Foreskin keratinocyte (primary cell): ENCODE measurements at places on chromosomes 12 and 14. TPM values are rescaled to one million over a fixed set of nuclear protein-coding genes. Genes with fewer than 3 reads are reported as not detected.
A peak's percentile ranks its signal among the peaks of the same experiment; 100 is the strongest.

SIX6 gene
- not detected in 2 replicates for total RNA-seq

TPCN1 gene
- total RNA-seq = 14.3 and 15.9 TPM in 2 replicates

RAB15 gene
- 4.3 and 6.4 TPM in 2 replicates for total RNA-seq

KCNMB4 gene
- 0.11 and 1.1 TPM in 2 replicates for total RNA-seq

- DNase-seq = no peak
These were observed 73.2 kb downstream of the DCAF5 start for GRCh38 chr14:69079747-69080146.

DNA sequence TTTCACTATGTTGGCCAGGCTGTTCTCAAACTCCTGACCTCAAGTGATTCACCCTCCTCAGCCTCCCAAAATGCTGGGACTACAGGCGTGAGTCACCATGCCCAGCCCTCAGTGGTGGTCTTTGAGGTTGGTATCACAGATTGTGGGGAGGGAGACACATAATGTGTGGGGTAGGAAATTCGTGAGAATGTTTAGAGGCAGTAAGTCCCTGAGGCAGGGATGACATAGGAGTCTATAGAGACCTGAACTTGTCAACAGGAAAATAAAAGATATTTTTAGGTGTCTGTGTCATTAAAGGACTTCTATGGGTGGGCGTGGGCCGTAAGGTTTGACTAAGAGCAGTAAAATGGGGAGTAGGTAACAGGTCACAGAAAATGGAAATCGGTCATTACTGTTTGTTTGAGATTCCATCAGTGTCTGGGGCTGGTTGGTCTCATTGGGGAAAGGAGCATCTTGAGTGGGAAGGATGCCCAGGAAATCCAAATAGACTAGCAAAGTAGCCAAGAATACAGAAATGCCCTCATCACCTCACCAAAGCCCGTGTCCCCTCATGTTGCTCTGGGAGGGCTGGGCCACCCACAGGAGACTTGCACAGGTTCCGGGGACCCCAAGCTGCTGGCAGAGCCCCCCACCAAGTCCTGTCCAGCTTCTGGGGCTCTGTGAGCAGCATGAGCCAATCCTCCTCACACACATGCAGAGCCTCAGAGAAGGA is 63.6 kb upstream of the BCL2L14 start:
- DNase-seq = no peak

GRCh38 chr14:63656194-63656593 is 14.5 kb upstream of the WDR89 start:
- DNase-seq = no peak

GRCh38 chr14:22497144-22497423 is 91.9 kb downstream of the DAD1 start:
- no peak for DNase-seq

- peak; percentile 97 for DNase-seq
These were observed 17.2 kb downstream of the NAV3 start for GRCh38 chr12:77847680-77848431.

GRCh38 chr14:90599339-90599738 is 202.5 kb downstream of the CALM1 start:
- no peak for DNase-seq
